Activated CD8-positive, alpha-beta T cell treated with anti-CD3 and anti-CD28 coated beads, Interleukin-2, amount 10 ng/mL, durations not matched to agents 7 days and 5 days (primary cell): ENCODE measurements at places on chromosomes 2 and 18.

DNA sequence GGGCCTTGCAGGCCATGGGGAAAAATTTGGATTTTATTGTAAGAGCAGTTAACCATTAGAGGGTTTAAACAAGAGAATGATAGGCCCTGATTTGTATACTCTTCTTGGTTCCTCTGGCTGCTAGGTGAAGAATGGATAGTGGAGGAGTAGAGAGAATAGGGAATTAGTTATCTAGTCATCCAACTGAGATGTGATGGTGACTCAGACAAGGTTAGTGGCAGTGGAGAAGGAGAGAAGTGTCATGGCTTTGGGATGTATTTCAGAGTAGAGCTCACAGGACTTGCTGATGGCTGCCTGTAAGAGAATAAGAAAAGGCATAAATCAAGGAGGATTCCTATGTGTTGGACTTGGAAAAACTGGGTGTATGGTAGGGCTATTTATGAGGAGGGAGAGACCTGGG, 169.4 kb downstream of the PLCL1 start:
- DNase-seq: no peak

- no peak for DNase-seq
Observed at GRCh38 chr2:69720404-69720803, 21.5 kb upstream of the ANXA4 start.

- DNase-seq: no peak
Observed at GRCh38 chr2:39524061-39524460, 87.0 kb upstream of the MAP4K3 start.

DNA sequence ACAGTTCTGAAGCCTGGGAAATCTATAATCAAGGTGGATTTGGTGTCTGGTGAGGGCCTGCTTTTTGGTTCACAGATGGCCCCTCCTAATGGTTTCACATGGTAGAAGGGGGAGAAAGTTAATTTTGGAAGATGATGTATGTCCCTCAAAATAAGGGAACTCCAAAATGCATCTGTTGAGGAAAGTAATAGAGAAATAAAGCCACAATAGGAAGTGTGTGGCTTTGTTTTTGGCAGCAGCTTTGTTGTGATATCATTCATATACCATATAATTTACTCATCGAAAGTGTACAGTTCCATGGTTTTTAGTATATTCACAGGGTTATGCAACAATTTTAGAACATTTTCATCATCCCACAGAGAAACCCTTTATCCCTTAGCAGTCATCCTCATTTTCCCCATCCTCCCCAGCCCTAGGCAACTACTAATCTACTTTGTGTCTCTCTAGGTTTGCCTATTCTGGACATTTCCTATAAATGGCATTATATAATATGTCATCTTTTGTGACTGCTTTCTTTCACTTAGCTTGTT, 274.0 kb upstream of the FAM98A start:
- no peak for DNase-seq

DNA sequence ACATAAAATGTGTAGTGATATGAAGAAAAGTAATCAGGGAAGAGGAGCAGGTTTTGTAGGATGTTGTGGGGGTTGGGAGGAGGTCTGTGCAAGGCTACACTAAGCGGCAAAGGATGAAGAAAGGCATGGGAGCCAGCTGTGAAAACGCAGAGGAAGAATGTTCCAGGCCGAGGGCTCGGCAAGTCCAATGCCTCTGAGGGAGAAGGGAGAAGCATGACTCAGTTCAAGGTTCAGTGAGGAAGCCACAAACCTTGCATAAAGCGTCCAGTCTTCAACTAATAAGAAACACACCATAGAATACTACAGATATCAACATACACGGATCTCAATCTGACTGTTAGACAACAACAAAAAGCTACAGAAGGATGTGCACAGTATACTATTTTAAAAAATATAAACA, 16.2 kb downstream of the EPB41L3 start:
- DNase-seq: no peak

DNA sequence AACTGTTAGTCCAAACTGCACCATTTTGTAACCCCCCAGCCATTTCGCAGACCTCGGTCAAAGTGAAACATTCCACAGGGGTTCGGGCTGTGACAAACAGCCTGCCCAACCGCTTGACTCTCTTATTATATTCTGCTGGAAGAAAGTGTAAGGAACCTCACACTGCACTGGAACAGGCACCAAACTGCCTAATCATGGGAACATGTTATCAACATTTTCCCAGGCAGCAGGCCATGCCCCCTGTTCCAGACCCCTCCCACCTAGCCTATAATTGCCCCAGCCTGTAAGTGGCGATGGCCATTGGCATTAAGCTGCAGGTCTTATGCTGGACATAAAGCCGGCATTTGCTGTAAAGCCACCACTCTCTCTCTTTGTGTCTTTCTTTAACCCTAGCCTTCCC, 16.9 kb downstream of the LYG2 start:
- no peak for DNase-seq

- DNase-seq: no peak
Observed at GRCh38 chr2:39717067-39717466, 51.4 kb downstream of the TMEM178A start.

- DNase-seq: no peak
Observed at GRCh38 chr2:137886083-137886831, 78.0 kb upstream of the HNMT start.

GRCh38 chr2:185583058-185583816, 155.4 kb upstream of the FSIP2 start:
- no peak for DNase-seq

GRCh38 chr2:95275601-95276243, 1.5 kb downstream of the PROM2 start:
- DNase-seq: no peak

- DNase-seq: peak; percentile 43
Observed at GRCh38 chr2:175167076-175167791, 769 bp downstream of the ATF2 start.

GRCh38 chr2:95722131-95722697, 130.4 kb downstream of the TRIM43 start:
- no peak for DNase-seq

DNA sequence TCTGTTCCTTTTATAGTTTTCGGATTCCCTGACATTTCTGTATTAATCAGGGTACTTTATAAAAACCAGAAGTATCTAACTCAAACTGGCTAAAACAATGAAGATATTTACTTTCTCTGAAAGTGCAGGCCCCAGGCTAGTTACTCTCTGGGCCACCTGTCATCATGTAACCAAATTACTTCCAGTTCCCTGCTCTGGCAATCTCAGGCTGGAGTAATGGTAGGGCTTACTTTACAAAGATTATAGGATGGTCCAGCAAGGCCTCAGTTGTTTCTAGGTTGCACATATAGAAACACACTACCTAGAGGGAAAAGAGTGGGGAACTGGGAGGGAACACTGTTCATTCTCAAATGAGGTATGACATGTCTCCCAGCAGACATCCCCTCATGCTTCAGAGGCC, 74.8 kb downstream of the CHST9 start:
- no peak for DNase-seq

DNA sequence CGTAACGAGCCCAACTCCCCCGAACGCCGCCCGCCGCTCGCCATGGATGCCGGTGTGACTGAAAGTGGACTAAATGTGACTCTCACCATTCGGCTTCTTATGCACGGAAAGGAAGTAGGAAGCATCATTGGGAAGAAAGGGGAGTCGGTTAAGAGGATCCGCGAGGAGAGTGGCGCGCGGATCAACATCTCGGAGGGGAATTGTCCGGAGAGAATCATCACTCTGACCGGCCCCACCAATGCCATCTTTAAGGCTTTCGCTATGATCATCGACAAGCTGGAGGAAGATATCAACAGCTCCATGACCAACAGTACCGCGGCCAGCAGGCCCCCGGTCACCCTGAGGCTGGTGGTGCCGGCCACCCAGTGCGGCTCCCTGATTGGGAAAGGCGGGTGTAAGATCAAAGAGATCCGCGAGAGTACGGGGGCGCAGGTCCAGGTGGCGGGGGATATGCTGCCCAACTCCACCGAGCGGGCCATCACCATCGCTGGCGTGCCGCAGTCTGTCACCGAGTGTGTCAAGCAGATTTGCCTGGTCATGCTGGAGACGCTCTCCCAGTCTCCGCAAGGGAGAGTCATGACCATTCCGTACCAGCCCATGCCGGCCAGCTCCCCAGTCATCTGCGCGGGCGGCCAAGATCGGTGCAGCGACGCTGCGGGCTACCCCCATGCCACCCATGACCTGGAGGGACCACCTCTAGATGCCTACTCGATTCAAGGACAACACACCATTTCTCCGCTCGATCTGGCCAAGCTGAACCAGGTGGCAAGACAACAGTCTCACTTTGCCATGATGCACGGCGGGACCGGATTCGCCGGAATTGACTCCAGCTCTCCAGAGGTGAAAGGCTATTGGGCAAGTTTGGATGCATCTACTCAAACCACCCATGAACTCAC, 673 bp downstream of the PCBP1 start:
- peak; percentile 65 for DNase-seq

- DNase-seq: no peak
Observed at GRCh38 chr2:213157242-213157641, 5.8 kb upstream of the IKZF2 start.

GRCh38 chr18:75958683-75959082, 531.2 kb upstream of the SMIM21 start:
- no peak for DNase-seq

DNA sequence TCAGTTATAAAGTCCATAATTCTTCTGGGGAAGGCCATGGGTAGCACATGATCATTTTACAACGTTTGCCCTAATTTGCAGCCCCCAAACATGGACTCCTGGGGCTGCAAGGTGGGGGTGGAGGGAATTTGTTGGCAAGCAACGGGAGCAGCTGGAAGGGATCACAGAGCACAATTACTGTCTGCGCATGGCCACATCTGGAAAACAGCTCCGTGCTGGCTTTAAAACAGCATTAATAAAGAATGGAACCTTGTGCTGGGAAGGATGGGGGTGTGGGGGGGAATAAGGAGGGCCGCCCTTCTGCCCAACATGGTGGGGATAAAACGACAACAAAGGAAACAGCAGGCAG, 60.9 kb upstream of the SLC14A2 start:
- no peak for DNase-seq

GRCh38 chr2:111204706-111205105, 84.0 kb downstream of the BCL2L11 start:
- DNase-seq: no peak

- no peak for DNase-seq
Observed at GRCh38 chr18:23994361-23994902, 20.1 kb upstream of the TTC39C start.

DNA sequence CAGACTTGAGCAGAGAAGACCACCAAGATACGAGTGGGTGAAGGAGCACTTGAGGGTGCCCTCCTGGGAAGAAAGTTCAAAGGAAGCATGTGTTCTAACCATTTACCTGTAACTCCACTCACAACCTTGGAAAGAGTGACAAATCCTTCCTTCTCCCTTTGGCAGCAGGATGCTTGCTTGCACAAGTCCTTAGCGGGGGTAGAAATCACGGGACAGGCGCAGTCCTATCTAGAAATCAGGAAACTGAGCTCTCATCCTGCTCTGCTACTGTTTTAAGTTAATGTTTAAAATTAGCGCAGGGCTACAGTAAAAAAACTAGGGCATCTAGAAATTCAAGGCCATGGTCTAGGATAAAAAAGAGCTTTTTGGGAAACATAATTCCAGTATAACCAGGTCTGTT, 100.9 kb upstream of the PTPRM start:
- DNase-seq: no peak

DNA sequence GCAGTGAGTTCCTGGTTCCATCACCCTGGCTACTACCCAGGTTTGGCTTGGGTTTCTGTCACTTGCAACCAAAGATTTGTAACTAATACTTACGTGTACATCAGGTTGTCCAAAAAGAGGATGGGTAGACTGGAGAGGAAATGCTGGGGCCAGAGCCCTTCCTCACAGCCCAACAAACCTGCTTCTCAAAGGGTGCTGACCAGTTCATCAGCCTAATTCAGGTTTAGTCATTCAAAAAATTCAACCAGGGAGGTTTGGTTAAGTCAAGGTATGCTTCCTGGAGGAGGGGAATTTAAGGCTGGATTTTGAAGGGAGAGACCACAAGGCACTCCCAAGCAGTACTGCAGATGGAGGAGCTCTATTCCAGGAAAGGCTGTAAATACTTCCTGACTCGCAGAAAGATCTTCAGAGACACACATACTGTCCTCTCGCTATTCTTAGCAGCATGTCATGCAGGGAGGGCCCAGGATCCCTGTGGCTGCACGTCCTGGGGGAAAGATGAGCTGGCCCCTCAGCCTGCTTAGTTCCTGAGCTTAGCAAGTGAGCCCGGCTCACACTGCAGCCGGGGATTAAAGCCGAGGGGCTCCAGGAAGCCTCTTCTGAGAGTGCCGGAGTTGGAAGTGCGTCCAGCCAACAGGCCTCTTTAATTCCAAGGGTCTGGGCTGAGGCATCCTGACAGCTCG, 40.0 kb upstream of the BIN1 start:
- DNase-seq: peak; percentile 5

DNA sequence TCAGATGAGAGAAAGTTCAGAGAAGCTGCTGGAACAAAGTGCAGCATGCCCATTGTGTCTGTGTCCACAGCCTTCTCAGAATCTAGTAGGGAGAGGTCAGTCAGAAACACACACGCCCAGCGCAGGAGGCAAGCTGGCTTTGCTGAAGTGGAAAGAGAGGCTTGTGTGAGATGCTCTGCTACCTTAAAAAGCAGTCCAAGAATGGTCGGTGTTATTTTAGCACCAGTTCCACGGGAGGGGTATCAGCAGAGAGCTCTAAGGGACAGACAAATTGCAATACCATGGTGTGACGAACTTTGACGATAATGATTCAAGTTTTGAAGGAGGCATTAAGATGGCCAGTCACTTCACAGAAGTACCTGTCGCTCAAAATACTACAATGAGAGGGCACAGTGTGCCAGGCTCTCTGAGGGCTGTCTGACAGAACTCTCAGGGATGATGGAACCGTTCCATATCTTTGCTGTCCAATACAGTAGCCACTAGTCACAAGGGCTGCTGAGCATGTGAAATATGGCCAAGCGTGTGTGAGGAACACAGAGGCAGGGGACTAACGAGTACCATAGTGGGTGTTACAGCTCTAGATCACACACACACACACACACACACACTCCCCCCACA, 237.5 kb upstream of the TMEM200C start:
- DNase-seq: no peak

- no peak for DNase-seq
Observed at GRCh38 chr2:187917535-187917934, 363.3 kb upstream of the TFPI start.

GRCh38 chr2:176178038-176178756, 10.3 kb upstream of the HOXD1 start:
- DNase-seq: no peak

DNA sequence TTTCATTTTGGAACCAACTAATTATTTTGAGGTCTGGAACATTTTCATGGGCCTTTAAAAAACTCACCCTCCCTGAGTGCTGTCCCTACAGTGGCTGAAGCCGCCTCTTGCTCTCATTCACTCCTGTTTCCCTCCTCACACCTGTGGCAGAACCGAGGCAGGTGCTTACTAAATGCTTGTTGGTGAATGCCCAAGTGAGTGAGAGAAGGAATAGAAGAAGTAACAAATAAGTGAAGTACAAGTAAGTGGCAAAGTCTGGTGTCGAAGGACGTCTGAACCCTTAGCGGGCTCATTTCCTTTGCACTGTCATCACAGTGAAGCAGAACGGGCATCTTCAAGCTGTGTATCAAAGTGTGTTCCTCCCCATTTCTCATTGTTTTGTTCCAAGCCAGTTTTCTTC, 135.2 kb downstream of the RHBDD1 start:
- peak; percentile 26 for DNase-seq

- no peak for DNase-seq
Observed at GRCh38 chr2:102618452-102619413, 620 bp upstream of the SLC9A2 start.

GRCh38 chr18:28485210-28485801, 308.4 kb upstream of the CDH2 start:
- DNase-seq: no peak
